Suprapubic skin (tissue), 4 donors: ENCODE measurements at places on chromosomes 1 and 21.

DNA sequence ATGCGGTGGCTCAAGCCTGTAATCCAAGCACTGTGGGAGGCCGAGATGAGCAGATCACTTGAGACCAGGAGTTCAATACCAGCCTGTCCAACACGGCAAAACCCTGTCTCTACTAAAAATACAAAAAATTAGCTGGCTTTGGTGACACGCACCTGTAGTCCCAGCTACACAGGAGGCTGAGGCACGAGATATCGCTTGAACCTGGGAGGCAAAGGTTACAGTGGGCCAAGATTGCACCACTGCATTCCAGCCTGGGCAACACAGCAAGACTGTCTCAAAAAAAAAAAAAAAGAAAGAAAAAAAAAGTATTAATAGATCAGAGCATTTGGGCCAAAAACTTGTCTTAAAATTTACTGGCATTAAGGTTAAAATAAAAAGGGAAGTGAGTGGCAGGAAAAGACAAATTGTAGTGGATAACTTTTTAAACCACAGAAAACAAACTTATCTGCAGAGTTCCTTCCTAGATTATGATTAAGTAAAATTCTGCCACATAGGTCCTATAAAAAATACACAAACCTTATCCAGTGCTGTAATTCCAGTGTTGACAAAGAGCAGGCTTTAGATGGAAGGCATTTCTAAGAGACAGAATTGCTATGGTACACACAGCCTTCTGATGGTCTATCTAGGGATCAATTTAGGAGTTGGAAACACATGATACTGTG is 53.3 kb downstream of the EIF4G3 start:
- no peak for DNase-seq

- DNase-seq: peak; percentile 74
Measured at GRCh38 chr1:171742577-171742922, 685 bp upstream of the VAMP4 start.

GRCh38 chr21:44656868-44657267 is 864 bp upstream of the KRTAP12-3 start:
- no peak for DNase-seq

- DNase-seq: no peak
Measured at GRCh38 chr1:152932170-152932811, 14.7 kb upstream of the SPRR5 start.

GRCh38 chr1:182050481-182051448 is 10.7 kb downstream of the ZNF648 start:
- no peak for DNase-seq

DNA sequence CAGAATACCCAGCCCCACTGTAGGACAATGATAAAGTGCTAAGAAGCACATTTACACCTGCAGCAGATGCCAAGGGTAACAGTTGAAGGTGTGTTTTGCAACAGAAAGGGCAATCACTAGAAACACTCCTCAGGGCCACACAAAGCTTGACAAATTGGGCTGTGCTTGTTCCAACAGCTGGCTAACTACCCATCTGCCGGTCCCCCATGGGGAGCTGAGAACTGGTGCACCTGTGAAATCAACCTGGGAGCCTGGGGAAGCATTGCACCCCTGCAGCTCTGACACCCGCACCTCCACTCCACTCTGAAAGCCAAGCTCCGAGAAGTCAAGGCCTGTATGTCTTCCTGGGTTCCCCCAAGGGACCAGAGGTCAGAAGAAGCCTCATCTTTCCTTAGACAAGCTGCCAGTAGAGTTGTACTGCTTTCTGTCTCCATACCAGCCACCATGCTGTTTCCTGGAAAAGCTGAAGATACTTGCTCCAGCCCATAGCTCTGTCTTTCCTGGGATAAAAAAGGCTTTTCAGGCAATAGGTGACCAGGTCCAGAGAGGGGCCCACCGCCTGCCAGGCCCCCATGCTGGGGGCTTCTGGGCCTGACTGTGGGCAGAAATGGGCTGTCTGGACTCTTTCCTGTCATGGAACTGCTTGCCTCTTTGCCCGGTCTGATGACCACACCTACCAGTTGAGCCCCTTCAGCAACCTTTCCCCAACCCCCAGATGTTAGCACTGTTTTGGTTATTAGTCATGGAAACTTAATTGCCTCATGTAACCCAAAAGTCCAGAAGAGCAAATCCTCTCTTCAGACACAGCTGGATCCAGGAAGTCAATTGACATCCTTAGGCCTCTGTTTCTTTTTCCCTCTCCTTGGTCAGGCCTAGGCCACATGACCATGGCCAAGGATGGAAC is 93.6 kb downstream of the KIF14 start:
- no peak for DNase-seq

DNA sequence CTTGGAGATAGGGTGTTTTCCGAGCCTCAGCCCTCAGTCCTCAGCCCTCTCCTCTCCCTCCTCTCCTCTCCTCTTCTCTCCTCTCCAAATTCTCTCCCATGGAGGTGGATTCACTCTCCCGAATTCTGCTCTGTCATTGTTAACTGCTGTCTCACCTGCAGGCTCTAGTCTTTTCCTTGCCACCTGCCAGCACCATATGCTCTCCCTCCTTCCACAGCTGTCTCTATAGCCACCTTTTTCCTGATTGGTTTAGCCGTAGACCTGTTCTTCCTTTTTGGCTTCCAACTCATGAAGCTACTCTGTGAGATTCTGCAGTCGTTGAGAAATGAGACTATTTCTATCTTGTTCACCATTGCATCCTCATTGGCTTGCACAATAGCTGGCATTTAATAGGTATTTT is 19.7 kb downstream of the COG2 start:
- no peak for DNase-seq

DNA sequence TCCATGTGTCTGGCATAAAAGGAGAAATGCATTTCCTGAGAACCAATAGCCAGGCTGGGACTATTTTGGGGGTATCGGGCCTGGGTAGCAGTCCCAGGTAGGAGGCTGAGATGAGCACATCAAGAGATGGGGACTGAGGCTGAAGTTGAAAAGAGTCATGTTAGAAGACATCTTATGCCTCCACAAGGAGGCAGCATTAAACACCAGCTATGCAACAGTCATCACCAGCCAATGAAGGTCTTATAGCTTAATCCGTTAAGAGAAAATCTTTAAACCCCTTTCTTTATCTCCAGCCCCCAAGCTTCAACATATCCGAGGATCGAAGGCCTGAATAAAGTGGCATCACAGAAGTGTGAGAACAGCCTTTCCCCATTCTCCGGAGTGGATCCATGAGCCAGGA is 640.7 kb upstream of the PTBP2 start:
- DNase-seq: no peak

- DNase-seq: no peak
Measured at GRCh38 chr21:45208627-45208951, 79.1 kb downstream of the POFUT2 start.

DNA sequence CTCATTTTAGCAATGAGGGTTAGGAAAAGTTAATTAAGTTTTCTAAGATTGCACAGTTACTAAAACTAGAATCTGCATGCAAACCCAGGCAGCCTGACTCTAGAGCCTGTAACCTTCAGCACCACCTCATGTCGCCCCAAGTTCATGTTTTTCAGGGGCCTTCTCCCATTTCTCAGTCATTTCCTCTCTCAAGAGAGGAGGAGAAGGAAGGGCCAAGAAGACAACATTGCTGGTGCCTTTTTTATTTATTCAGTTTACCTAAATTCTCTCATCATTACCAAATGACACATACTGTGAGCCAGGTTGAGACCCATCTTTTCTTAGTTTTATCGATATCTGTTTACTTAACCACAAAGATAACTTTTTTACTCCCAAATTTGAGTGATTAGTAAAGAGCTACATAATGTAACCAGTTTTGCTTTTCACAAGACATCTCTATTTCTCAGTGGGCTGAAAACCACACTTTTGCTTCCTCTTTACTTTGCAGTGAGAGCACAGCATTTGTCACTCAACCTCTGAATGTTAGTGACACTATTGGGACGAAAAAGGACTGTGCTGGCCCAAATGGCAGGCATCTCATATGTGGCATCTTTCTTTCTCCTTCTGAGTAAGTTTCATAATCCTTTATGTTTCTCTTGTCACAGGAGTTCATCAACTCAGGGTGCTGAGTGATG is at the start of gene CD101:
CD101 (plus strand) TSS at position 507 of the 674 bp plus-strand sequence; CDS start at position 565, 58 bp downstream.
- DNase-seq: no peak

GRCh38 chr1:14522926-14523241 is 75.6 kb upstream of the KAZN start:
- peak; percentile 84 for DNase-seq

DNA sequence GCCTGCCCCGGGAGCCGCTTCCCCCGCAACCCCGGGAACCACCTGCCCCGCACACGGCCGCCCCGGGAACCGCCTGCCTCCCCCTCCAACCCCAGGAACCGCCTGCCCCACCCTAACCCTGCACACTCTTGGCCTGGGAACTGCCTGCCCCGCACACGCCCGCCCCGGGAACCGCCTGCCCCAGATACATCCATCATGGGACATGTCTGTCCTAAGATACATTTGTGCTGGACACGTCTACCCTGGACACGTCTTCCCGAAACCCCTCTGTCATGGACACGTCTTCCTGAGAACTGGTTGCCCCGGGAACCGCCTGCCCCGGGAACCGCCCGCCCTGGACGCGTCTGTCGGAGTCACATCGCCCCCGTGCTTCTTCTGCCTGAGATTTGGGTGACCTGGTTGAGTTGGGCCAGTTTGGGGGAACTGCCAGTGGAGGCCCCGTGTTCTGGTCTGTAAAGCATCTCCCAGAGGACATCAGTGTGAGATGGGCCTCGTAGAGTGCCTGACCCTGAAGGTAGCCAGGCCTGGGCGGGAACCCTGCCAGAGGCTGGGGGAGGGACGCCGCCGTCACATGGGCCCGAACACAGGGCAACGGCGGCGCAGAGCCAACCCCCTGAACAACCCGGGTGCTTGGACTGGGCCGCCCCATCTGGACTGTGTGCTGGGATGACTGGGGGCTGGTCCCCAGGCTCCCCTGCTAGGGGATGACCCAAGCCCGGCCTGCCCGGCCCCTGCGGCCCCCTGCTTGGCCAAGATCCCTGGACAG is 3.6 kb downstream of the PERM1 start:
- peak; percentile 56 for DNase-seq

- DNase-seq: no peak
Measured at GRCh38 chr1:230814949-230815692, 53.2 kb downstream of the C1orf198 start.

GRCh38 chr1:228148196-228148861 is 1.4 kb upstream of the GJC2 start:
- peak; percentile 67 for DNase-seq

DNA sequence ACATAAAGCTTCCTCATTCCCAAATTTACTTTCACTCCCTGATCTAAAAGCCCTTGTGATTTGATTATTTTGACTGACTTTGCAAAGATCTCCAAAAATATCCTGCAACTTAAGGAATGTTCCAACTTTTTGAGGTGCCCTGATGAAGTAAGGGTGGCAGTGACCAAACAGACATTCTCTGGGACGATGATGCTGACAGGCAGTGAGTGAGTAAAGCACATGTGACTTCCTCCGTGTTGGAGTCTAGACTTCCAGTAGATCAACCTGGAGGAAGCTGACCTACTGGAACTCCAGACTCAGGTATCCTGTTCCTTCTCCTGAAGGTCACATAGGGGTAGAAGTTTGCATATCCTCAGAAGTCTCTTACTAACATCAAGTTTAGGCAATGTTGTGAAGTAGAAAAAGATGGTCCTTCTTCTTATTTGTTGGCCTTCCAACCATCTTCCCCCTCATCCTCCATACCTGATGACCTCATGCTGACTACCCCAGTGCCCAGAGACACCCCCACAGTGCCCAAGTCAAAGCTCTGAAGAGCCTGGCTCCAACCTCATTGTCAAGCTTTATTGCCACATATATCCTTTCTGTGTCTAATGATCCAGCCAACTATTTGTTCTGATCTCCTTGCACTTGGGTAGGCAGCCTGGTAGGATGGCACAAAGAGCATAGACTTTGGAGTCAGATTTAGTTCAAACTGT is 16.0 kb downstream of the TNFSF4 start:
- no peak for DNase-seq

DNA sequence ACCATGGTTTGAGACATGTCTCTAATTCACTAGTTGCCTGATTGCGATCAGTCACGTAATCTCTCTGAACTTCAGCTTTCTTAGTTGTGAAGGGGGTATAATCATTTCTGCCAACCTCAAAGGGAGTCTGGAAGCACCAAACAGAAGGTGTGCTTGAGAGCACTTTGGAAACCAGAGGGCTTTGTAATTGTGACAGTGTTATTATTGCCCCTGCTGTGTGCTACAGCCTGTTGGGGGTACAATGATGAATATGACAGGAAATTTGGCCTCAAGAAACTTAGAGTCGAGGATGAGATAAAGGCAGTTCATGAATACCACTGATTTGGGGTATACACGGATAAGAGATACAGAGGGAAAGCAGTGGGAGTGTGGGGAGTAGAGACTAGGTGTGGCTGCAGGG is 150.2 kb upstream of the CD34 start:
- no peak for DNase-seq

DNA sequence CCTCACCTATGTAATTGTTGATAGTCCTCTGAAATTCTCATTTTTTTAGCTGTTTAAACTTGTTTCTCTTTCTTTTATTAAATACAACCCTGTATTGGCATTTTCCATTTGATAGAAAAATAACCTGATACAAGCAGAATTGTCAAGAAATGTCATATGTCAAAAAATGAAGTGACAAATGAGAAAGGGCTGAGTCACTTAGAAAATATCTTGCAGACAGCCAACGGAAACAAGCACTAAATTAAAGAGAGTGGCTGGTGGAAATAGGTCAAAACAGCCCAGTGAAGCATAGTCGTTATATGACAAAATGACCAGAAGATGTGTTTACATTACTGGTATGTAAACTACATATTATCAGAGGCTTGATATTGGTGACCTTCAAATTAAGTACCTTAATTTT is 484.4 kb downstream of the PLA2G4A start:
- no peak for DNase-seq

DNA sequence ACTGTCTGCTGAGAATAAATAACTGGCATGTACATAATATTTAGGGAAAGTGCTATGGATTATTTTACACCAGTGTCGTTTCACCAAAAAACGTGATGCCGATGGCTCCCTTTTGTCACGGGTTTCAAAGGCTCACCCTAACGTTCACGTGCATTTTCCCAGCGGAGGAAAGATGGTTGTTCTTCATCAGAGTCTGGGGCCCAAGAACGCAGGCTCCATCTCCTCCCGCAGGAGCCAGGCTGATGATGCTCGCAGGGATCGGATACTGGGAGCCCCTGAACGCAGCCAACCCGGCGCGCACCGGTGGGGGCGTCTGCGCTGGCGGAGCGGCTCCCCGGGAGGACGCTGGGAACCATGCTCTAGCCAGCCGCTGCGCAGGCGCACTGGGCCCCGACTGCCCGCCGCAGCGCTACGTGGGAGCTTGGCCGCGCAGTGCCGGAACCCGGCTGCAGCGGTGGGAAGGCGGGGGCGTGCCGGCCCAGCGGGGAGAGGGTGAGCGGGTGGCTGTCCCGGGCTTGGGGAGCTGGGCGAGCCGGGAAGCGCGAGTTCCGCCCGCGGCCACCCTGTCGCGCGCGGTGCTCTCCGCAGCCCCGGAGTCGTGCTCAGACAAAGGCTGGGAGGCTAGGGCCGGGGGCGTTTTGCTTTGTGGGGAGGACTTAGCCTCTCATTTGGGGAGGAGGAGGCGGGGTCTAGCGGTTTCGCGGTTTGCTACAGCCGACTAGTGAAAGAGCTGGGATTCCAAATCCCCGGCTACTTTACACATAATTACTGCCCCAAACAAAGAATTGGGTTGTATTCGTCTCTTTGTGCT is at the start of gene ZFP69B:
ZFP69B (plus strand) TSS at position 793 of the 811 bp plus-strand sequence. CDS start 486 bp downstream, outside the sequence.
- DNase-seq: peak; percentile 91
